ENCODE measurements at places on chromosomes 12 and 14.

DNA sequence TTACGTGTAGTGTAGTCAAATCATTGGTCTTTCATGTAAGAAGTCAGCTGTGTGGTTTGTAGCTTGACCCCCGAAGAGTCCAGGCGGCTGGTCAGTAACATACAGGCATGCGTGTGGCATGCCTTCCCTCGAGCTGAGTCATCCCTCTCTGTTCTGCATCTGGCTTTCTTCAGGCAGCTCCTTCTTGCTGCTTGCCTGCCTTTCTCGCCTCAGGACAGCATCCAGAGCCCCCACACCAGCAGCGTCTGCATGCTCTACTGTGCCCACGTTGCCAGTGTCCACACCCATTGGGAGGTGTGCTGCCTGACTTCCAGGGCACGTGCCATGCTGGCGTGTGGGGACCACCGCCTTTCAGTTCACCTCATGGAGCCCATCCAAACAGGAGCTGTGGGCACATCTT is 96.8 kb downstream of the EP400 start:
- DNase-seq, result no peak

GRCh38 chr14:105124823-105125222 is 43.8 kb downstream of the JAG2 start:
- DNase-seq, result no peak

- no peak for DNase-seq
Observed at GRCh38 chr14:50649691-50650090, 18.4 kb downstream of the SAV1 start.

GRCh38 chr12:97756066-97756666 is 293.6 kb downstream of the RMST start:
- no peak for DNase-seq

GRCh38 chr14:92937051-92937937 is 14.3 kb downstream of the CHGA start:
- DNase-seq, result no peak

Measured in inflammatory macrophage (primary cell).